ENCODE measurements at places on chromosomes 6 and 20. TPM values are rescaled to one million over a fixed set of nuclear protein-coding genes. Genes with fewer than 3 reads are reported as not detected.

Gene TUBB1
- polyA plus RNA-seq = 7.8 TPM

Gene MYLIP
- polyA plus RNA-seq = 117 TPM

Gene CDC5L
- 16.0 TPM for polyA plus RNA-seq

Gene PRDM1
- polyA plus RNA-seq = 11.0 TPM

Gene ARMH2
- 0.50 TPM for polyA plus RNA-seq

Gene TLDC2
- not detected for polyA plus RNA-seq
